ENCODE measurements at places on chromosomes 3 and 15.

DNA sequence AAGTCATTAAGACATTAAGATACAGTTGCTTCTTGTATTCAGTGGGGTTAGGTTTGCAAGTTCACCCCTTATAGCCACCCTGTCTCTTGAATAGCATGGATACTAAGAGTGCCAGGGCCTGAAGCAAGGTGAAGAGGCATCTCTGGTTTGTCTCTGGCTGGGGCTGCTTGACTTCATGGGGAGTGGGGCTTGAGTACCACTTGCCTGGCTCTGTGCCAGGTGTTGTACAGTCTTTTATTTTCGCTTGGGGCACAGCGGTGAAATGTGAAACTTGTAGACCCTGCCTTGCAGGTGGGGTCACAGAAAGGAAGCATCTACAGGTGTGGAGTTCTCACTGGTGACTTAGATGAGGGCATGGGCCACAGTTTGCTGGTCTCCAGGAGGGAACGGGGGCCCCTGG, 152.1 kb downstream of the PDE8A start:
- DNase-seq: no peak

GRCh38 chr3:72265256-72266015, 480.5 kb upstream of the PROK2 start:
- DNase-seq: no peak

DNA sequence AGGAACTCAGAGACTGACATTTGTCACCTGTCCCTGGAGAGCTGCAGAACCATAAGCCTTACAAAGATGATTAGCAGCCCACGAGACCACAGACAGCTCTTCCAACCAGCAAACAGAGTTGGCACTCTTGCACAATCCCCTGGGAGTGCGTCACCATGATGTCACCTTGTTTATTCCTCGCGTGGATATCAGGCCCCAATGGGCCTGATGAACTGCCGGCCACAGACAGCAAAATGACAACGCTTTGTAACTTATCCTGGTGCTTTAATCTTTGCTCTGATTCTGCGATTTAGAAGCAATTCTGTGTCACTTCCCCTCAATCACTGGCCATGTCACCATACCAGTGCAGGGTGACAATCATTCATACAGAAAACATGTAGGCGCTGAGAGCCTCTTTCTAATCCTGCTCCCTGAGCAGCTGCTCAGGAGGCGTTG, 89.2 kb downstream of the TAMM41 start:
- DNase-seq: no peak

DNA sequence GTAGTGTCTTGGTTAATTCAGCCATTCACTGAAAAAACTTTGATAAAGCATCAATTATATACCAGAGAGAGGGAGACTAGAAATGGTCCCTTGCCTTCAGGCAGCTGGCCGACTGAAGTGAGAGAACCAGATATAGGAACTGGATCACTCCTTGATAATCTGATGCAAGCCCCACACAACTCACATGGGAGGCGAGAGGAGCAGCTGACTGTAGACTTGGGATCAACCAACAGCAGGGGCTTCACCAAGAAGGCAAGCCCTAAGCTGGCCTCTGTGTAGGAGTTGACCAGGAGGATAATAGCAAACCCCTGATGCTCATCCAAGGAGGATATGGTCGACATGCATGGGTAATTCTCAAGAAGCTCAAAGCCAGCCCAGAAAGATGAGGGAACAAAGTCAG, 133.1 kb downstream of the SRGAP3 start:
- DNase-seq: no peak

- no peak for DNase-seq
These were observed 147.5 kb downstream of the LRTM1 start for GRCh38 chr3:54780336-54780735.

- DNase-seq: no peak
These were observed 33.8 kb downstream of the GLCE start for GRCh38 chr15:69194025-69194827.

- no peak for DNase-seq
These were observed 102.6 kb upstream of the SATB1 start for GRCh38 chr3:18527691-18528090.

DNA sequence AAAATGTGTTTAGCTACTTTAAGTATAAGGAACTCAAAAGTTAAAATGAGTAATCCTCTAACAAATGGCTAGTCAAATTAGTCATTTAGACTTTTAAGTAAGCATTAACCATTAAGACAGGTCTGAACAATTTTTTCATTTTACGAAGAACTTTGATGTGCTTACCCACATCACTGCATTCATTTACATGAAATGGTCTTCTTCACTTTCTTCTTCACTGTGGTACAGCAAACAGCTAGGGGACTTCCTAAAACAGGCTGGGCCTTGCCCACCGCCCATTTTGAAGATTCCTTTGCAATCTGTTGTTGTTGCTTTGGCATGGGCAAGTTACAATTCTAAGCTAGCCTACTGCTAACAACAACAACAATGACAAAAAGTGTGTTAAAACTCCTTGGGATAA, 67.4 kb downstream of the CBLB start:
- no peak for DNase-seq

DNA sequence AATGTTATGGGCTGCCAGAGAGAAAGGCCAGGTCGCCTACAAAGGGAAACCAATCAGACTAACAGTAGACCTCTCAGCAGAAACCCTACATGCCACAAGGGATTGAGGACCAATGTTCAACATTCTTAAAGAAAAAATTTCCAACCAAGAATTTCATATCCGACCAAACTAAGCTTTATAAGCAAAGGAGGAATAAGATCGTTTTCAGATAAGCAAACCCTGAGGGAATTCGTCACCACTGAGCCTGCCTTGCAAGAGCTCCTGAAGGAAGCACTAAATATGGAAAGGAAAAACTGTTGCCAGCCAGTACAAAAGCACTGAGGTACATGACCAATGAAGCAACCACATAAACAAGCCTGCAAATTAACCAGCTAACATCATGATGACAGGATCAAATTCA, 33.1 kb downstream of the PYGO1 start:
- DNase-seq: no peak

- DNase-seq: no peak
These were observed 21.8 kb upstream of the CA12 start for GRCh38 chr15:63403254-63403945.

DNA sequence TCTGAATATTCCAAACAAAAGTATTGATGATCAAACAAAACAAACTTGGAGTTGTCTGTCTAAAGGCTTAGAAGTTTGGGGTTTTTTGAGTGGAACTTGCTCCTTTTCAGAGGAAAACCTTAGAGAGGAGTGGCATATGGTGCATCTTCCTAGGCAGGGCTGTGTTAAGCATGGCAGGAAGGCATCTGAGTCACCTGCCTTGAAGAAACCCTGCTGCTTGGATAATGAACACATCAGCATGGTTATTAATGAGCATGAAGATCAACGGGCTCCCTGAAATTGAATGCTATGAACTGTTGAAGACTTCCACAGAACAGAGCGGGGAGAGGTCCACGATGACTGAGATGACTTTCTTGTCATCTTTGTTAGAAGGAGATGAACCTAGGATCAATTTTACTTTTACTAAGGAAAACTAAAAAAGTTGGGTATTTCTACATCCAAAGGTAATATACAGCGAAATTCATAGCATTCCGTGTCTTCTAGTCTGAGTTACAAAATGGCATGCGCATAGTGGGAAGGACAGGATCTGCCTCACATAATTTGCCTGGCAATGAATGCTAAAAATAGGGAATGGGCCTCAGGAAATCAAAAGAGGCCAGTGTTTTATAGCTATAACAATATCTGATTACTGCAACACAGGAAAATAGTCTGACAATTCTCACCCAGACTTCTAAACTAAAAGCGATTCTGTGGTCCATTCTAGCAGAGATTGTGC, 11.6 kb upstream of the TMED3 start:
- no peak for DNase-seq

- no peak for DNase-seq
These were observed 68.0 kb upstream of the SNRPA1 start for GRCh38 chr15:101362986-101363566.

DNA sequence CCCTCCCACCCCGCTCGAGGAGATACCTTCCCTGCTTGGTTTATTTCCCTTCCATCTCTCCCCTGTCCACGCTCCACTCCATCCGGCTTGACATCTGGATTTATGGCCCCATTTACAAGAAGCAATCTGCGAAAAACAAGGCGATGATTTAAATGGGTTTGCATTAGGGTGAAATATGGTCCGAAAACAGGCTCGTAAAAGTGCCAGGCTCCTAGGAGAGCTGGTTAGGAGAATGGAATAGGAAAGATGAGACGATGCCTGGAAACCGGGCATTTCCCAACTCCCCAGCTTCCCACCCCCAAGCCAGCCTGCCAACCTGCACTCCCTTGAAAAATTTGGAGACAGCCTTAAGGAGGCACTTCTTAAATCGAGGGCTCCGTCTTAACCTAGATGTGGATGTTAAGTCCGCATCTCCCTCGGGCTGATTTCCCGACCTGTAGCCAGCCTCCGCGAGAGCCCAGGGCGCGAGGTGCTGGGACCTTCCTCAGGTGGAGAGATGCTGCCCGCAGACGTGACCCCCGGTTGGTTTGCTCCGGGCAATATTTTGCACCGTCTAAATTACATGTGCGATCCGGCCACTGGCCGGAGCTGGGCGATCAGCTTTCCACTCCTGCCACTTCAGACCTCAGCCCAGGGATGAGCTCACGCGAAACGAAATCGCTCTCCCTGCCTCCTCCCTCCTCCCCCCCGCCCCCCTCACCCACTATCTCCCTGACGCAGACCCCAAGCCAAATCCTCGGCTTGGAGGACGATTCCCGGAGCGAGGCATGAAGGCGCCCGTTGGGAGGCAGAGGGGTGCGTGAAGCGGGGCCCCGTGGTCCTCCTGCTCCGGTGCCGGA, 1.3 kb downstream of the GRM7 start:
- DNase-seq: no peak

DNA sequence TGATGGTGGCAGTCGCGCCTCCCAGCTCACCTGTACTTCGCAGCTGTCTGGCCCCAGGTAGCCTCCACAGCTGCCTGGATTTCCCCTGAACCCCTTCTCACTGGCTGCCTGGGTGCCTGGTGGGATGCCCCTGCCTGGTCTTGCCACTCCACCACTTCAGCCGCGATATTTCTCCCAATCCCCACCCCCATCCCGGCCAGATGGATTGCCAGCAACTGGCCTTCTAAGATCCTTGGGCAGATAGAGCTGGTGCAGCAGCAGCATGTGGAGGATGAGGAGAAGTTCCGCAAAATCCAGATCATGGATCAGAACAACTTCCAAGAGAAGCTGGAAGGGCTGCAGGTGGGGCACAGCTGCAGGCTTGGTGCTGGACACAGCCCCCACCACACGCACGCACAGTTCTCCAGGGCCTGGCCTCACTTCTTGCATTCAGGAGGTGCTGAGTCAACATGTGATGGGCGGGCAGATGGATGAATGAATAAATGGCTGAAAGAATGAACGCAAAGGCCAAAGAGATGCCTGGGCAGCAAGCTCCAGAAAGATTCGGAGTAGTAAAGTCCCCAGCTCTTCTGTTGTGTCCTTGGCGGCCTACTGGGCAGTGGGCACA, 35.7 kb downstream of the DNAH1 start:
- DNase-seq: no peak

DNA sequence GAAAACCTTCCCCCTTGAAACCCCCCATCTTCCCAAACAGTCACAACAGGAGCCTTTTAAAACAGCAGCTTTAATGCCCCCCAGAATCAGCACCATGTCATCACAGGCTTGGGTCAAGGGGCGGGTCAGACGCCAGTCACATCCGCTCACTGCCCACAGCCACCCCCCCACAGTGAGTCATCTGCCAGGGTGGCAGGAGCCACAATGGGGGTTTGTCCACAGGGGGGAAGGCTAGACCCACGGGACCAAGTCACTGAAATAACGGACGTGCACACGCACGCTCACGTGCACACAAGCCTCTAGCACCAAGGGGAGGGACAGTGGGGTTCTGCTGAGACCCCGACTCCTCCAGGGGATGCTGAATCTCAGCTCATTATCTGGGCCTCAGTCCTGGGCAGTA, 441 bp upstream of the UCN2 start:
- DNase-seq: no peak

DNA sequence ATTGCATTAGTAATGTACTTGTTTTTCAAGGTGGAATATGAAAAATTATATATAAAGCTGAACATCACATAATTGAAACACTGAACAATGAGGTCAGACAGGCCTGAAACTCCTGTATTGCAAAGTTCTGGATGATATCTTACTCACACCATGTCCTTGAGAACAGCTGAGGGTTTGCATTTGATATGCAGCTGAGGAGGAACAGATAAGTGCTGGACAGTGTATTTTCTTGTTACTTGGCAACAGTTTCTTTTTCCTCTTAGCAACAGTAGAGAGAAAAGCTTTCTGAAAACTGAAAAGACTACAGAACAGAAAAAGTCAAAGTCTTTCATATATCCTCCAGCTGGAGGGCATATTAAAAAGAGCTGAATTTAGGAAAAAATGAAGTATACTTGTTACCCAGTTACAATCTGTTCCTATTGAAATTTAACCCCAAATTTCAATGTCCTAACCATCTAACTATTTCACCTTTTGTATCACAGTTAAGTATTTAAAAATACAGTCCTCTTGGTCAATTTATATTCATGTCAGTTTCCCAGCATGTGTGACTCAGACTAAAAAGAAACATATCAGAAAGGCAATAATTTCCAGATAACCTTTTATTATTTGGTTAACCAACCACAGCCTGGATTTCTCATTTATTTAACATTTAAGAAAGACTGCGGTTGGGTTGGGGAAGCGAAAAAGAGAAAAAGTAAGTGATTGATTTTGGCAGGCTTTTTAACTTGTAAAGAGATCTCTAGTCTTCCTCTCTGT, 733.0 kb upstream of the DPPA4 start:
- no peak for DNase-seq

GRCh38 chr3:86865506-86865905, 125.4 kb downstream of the VGLL3 start:
- DNase-seq: no peak

GRCh38 chr3:63949005-63949404, 36.8 kb upstream of the SCAANT1 start:
- no peak for DNase-seq

- no peak for DNase-seq
These were observed 33.7 kb upstream of the TMC3 start for GRCh38 chr15:81407718-81408117.

DNA sequence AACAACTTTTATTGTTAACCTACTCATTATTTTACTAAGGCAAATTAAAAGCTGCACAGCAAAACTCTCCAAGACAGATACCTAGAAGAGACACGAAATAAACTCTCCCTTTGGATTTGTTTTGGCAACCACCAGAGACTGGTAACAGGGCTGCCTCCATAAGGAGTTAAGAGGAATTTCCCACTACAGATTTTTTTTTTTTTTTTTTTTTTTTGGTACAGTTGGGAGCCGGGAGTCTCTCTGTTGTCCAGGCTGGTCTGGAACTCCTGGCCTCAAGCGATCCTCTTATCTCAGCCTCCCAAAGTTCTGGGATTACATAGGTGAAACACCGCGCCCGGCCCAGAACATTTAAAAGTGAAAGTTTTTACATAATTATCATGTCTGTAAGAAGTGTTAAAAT, 73.6 kb upstream of the VGLL4 start:
- DNase-seq: no peak

DNA sequence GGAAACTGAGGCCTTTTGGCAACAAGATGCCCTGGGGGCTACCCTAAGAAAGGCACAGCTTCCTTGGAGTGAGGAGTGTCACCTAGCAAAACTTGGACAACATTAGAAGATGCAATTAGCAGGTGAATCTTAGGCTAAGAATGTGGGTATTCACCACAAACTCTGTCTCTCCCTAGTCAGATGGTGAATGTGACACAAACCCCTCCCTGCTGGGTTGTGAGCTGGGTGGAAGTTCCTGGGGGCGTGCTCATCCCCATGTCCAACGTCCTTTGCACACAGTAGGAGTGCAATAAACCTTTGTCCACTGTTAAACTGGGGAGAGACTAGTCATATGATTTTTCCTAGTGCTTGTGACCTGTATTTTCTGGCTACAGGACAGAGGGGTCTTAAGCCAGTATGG, 67.1 kb upstream of the SH3GL3 start:
- DNase-seq: no peak

All from stimulated activated CD4-positive, alpha-beta T cell treated with anti-CD3 and anti-CD28 coated beads, Interleukin-12 subunit alpha, Interleukin-12 subunit beta, amount 100 ng/mL, for 4 hours (primary cell).